ENCODE measurements at places on chromosomes 12 and 14.

- DNase-seq, result no peak
Measured at GRCh38 chr12:51943346-51943745, 8.2 kb upstream of the ACVR1B start.

DNA sequence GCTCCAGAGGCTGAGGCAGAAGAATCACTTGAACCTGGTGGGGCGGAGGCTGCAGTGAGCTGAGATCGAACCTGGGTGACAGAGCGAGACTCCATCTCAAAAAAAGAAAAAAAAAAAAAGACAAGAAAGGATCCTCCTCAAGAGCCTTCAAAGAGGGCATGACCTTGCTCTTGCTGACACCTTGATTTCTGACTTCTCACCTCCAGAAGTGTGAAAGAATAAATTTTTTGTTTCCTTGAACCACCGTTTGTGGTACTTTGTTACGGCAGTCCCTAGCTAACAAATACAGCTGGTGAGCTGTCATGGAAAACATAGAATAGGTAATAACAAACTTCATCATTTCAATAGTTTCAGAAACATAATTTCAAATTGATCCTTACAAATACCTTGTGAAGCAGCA, 1.9 kb upstream of the ACTR10 start:
- DNase-seq, result no peak

DNA sequence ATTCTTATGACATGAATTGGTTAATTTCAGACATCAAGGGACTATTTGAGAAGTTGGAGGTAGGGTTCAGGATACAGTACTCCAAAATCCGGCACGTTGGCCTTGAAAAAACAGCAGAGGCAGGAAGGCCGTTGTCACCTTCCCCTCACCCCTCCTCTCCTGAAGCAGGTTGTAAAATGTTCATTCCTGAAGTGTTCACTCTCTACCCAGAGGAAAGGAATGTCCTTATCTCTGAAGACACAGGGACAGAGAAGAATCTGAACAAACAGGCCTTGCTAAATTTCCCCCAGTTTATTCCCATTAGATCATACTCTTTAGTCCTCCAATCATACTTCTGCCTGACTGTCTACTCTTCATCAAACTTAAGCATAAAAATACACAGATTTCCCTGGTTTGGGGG, 313.6 kb downstream of the ZFP36L1 start:
- no peak for DNase-seq

DNA sequence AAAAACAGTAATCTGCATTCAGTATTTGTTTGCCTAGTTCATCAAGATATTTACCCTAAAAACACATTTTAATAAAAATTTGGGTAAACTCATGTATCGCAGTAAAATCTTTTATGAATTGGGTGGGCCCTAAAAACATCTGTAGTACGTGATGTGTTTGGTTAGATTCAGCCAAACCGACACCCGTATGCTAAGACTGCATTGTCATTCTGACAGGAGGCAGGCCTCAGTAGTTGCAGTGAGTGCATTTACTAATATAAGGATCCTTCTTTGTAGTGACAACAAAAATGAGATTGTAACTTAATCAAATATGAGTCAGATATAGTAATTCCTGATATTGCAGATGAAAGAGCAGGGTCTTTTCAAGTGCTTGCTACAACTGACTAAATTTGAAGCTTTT, 191.8 kb downstream of the SLC16A7 start:
- no peak for DNase-seq

DNA sequence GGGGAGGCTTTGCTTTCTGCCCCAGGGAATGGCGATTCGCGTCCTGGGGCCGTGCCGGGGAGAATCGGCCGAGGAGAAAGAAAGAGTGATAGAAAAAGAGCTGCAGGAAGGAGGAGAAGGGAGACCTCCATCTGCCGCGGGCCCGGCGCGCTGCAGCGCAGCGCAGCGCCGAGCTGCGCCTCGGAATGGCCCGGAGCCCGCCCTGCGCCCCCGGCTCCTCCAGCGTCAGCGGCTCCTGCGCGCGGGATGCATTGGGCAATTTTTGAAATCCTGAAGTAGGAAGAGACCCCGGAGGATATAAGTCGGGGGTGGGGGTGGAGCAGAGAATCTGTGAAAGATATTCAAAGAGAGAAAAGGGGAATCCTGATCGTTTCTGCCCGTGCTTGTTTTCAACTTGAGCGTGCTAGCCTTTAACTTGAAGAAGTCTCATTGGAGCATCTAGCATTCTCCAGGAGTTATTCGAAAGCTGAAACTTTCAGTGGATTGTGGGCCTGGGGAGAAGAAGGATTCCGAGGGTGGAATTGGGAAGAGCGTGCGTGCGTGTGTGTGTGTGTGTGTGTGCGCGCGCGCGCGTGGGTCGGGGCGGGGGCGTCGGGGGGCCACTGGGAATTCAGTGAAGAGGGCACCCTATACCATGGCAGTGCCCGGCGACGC, 441 bp downstream of the PDE3A start:
- DNase-seq, result no peak

DNA sequence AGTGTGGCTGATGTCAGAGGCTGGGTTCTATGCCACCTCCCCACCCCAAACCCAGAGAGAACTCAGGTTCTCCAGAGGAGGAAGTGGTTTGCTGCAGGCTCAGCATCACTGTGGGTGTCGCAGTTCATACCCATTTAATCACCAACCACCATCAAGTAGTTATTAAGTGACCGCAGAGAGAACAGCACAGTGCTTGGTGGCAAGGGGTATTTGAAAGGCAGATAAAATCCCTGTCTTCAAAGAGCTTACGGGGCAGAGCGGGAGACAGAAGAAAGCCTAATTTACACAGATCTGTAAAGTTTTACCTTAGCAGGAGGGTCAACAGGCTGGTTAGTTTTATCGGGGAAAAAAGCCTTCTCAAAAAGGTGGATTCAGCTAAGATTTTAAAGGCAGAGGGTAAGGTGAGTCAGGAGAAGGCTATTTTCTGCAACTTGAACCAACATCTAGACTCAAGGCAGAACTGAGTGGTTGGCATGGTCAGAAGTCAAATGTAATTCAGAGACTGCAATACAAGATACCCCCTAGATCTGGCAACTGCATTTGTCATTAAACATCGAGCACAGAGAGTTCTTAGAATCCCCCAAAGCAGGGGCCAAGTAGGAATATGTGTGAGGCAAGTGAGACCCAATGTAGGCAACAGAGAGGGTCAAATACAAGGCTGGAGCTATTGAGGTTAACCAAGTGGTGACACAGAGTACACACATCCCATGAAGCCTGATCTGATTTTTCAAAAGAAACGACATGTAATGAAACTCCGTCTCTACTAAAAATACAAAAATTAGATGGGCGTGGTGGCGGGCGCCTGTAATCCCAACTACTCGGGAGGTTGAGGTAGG, 13.2 kb downstream of the PXN start:
- DNase-seq, result no peak

- no peak for DNase-seq
Measured at GRCh38 chr14:56216626-56217379, 98.6 kb downstream of the PELI2 start.

GRCh38 chr12:124829008-124829707, 34.5 kb downstream of the SCARB1 start:
- peak; percentile 71 for DNase-seq

- no peak for DNase-seq
Measured at GRCh38 chr12:130714591-130715149, 1.4 kb downstream of the RIMBP2 start.

GRCh38 chr14:95388699-95389098, 69.0 kb upstream of the CLMN start:
- no peak for DNase-seq

DNA sequence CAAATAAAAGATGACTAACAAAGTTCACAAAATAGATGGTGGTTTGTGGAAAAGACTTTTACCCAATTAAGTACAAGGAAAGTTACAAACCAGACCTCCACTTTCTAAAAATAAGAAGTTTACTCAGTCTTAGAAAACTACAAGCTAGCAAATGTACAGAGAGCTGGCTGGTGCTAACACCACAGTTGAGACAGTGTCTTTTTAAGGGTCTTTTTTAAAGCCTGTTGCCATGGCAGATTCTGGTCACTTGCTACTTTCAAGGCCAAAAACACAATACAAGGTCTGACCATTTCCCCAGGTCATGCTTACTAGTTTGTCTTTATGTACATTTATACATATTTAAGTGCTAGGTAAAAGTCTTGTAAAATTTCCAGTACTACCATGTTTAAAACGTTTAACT, 2.4 kb downstream of the BTG1 start:
- DNase-seq, result no peak

Data from GM04503 (cell line).